ENCODE measurements at places on chromosomes 1 and 21.

DNA sequence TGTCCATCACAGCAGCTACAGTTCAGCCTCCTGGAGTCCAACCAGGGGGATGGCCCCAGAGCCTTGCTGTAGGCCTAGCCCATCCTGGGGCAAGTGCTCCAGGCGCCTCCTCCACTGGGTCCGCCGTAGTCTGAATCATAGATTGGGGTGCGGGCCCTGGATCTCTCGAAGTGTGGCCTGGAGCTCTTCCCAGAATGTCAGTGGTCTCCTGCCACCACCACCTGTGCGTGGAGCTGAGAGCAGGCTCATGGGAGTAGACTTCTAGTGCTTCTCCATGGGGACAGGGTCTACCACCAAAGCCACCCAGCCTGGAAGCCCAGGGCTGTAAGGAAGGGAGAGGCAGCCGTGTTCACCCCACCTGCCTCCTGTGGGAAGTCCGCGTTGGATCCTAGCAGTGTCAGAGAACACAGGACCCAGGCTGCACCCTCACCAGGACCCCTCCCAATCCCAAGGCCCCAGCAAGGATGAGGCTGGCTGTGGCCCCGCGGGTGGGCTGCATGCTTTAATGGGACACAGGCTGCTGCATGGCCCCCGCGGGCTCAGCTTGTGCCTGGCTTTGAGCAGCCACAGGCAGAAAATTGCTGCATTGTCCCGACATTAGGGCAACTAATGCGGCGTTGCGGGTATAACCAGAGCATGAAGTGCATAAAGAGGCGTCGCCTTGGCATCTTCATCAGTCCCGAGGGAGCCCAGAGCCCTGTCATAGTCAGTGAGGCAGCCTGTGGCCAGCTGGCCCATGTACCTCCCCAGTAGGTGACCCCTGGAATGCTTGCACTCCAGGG lies 735 bp upstream of the HES3 start:
- no peak for DNase-seq

DNA sequence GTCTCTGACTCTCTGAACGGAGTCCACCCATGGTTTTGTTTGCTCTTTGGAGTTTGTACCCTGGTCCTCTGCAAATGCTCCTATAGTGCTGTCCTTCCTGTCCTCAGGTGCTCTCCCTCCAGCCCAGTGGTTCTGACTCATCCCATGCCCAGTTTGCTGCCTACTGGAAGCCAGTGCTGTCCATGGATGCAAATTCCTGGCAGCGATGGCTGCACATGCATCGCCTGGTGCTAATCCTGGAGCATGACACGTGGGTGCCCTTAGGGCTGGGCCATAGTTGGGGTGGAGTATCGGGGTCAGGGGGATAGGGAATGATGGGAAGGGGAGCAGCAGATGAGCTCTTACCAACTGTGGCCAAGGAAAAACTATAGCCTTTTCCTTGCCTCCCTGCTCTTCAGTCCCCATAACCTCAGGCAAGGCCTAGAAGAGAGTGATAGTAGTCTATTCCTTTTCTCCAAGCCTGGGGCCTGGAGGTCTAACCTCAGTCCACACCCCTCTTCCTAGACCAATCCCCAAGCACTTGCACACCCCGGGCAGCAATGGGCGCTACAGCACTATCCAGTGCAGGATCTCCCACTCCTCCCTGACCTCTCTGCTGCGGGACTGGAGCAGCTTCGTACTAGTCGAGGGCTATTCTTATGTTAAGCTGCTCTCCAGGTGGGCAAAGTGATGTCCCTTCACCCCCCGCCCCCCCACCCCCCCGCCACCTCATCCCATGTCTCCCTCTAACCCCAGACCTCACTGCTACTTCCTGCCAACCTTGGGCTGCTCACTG lies 31.6 kb downstream of the HYI start:
- DNase-seq = no peak

DNA sequence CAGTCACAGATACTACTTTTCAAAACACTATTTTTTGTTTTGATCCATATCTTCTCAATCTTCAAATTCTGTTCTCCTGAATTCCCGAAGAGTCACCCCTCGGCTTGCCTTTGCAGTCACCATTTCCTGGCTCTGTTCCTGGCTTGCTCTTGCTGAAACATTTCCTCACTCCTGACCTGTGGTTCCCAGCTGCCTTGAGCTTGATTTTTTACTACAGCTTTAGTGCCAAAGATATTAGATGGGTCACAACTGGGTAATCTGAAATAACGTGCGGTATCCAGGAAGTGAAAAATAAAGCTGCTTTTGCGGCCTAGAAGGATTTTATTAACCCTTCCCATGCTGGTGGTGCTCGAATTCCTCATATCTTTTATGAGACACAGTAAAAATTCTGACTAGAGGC lies 318.8 kb downstream of the PCP4 start:
- DNase-seq = no peak

- DNase-seq = no peak
These were observed 329.3 kb upstream of the NR5A2 start for GRCh38 chr1:199698222-199698621.

- no peak for DNase-seq
These were observed 236.9 kb downstream of the RPS6KC1 start for GRCh38 chr1:213287987-213288386.

- no peak for DNase-seq
These were observed 5.2 kb downstream of the DIO1 start for GRCh38 chr1:53899206-53899628.

GRCh38 chr1:157992031-157992832 lies 1.2 kb upstream of the KIRREL1 start:
- no peak for DNase-seq

- no peak for DNase-seq
These were observed 744.2 kb downstream of the USP25 start for GRCh38 chr21:16473988-16474387.

- DNase-seq = no peak
These were observed 17.8 kb downstream of the ZBTB17 start for GRCh38 chr1:15958111-15958510.

DNA sequence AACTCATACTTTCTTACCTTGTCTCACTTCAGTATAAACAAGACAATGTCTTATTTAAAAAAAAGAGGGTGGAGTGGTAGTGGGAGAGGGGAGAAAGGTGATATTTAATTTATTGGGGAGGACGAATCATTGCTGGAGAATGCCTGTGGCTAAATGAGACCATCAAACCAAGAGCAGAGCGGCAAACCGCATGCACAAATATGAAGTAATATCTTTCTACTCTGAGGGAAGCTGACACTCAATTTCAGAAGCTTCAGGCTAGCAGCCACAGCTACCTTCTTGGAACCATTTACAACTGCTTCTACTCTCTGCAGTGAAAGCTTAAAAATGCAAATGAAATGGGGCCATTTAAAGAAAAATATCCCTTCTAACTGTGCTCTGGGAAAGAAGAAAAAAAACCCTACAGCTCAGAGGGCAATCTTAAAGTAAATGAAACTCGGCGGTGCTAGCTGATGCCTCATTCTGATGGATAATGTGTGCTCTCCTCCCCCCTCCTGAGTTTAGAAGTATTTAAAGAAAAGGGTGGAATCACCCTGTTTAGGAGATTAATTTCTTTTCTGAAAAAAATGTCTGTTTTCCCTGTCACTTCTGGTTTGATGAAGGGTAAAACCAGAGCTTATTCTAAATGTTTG lies 178.2 kb upstream of the CAMK1G start:
- no peak for DNase-seq

GRCh38 chr1:3903141-3904005 lies 3.3 kb upstream of the C1orf174 start:
- DNase-seq = no peak

GRCh38 chr1:19038732-19039131 lies 82.3 kb upstream of the IFFO2 start:
- no peak for DNase-seq

All from GM04504 (cell line).